AG08395 (cell line): ENCODE measurements at places on chromosomes 7 and 10.

DNA sequence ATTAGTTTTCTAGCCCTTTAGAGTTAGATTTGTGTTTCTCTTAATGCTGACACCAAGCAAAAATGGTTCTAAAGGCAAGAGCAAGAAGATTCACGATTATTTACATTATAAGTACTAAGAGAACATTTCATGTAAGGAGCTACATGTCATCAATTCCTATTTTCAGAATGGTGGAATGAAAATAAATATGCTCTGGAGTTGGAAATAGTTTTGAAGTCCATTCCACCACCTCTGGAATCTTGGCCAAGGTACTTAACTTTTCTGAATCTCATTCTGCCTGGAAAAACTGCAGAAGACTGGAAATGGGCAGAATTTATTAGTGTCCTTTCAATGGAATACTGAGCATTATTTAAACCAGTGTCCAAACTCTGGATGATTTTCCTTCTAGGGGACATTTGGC, 125.1 kb upstream of the RAB11FIP2 start:
- DNase-seq, result no peak

DNA sequence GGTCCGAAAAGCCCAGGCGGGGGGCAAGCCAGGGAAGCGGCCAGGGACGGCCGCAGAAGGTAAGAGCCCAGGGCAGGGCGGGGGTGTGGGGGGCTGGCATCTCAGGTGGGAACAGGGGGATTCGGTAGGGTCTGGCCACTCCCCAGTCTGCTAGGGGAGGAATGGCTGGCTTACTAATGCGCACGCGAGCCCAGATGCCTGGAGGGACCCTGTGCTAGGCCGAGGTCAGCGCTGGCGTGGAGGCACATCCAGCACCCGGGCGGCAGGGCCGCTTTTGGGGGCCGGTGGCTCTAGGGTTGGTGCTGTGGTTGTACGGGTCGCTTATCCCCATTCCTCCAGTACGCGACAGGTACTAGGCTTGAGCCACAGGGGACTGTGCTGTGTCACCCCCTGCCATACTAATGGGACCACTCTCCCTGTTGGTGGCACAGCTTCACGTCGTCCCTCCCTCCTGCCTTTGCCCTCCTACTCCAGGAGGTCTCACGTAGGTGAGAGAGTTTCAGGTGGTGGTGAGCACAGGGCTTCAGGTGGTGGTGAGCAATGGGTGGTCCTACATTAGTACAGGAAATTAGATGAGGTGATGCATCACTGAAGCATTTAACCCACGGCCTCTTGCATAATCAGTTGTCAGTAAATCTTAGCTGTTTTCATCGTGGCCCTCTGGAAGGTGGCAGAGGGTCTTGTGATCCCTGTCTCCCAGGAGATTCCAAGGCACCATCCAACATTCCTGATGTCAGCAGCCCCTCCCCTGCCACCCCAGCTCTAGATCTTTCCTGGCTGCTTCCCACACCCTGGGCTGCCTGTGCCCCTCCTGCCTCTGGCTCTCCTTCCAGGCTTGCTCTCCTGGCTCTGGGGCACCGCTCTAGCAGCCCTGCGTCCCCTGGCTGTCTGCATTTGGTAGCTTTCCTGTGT, 971 bp downstream of the AEBP1 start:
- peak; percentile 75 for DNase-seq

DNA sequence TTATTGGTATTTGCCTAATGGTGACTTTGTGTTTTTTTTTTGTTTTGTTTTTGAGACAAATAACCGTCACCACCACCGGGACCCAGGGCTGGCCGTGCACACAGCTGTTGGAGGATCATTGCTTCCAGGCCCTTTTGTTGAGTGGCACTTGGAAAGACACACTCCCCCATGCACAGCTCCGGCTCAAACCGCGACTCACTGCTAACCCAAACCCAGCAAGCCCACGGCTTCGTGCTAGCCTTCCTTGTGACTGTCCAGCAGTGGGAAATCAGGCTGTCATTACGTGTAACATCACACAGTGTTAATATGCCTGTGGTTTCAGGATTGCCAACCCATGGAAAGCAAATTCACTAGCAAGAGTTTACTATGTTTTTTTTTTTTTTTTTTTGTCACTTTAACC, 17.4 kb downstream of the BNIP3 start:
- DNase-seq, result no peak

GRCh38 chr7:2099048-2099957, 133.4 kb downstream of the MAD1L1 start:
- DNase-seq, result peak; percentile 85

GRCh38 chr10:77455561-77455960, 182.0 kb downstream of the KCNMA1 start:
- no peak for DNase-seq

- peak; percentile 49 for DNase-seq
These were observed 529 bp downstream of the HPS1 start for GRCh38 chr10:98446151-98446660.

DNA sequence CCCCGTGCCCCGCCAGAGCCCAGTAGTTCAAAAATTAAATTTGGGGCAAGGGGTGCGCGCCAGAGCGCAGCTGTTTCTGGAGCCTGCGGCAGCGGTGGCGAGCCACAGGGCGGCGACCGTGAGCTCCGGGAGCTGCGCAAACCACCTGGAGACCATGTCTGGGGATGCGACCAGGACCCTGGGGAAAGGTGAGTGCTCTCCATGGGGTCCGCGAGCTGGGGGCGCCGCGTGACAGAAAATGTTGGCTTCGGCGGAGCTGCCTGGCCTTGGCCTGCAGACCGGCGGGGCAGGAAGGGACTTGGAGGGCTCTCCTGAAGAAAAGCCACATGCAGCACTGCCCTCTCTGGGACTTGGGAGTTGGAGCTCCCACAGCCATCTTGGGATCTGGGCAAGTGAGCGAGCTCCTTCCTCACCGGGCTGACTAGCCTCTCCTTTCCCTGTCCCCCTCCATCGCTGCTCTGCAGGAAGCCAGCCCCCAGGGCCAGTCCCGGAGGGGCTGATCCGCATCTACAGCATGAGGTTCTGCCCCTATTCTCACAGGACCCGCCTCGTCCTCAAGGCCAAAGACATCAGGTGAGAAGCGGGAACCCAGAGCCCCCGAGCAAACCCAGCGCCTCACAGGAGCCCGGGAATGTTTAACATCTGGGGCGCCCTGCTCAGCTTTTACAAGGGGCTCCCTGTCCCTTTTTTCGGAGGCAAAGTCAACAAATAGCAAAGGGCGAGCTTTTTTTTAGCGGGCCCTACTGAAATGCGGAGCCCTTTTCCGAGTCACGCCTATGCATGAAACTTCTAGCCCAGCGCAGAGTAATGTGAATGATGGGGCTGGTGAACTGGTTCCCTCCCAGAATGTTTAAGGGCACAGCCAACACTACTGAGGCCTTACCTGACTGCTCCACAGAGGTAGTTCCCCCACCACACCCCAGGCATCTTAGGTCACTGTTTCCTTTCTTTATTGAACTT, 6.1 kb downstream of the GSTO2 start:
- DNase-seq, result peak; percentile 43

DNA sequence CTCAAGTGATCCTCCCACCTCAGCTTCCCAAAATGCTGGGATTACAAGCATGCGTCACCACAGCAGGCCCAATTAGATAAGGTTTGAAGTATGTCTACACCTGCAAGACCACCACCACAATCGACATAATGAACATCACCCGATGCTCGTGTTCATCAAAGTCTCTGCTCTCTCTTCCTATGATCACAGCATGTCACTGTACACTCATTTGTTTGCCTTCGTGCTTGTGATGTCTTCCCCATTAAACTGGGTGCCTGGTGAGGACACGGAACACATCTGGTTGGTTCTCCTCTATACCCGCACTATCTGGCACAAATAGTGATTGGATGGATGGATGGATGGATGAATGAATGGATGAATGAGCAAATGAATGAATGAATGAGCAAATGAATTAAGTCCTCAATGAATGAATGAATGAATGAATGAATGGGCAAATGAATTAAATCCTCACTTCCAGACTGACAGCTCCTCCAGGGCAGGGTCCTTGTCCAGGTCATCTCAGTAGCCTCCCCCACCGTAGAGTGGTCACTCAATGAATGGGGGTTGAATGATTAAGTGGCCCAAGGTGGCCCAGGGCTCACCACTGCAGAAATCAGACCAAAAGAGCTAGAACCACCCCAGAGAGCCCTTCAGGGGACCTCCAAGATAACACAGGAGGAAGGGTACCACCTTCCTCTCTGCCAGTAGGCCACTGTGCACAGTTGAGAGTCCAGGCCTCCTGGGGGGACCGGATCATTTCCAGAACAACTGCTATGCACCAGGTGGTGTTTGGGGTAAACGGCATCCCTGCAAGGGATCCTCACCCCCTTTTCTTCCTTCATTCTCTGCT, 101.9 kb upstream of the TNRC18 start:
- DNase-seq, result no peak

DNA sequence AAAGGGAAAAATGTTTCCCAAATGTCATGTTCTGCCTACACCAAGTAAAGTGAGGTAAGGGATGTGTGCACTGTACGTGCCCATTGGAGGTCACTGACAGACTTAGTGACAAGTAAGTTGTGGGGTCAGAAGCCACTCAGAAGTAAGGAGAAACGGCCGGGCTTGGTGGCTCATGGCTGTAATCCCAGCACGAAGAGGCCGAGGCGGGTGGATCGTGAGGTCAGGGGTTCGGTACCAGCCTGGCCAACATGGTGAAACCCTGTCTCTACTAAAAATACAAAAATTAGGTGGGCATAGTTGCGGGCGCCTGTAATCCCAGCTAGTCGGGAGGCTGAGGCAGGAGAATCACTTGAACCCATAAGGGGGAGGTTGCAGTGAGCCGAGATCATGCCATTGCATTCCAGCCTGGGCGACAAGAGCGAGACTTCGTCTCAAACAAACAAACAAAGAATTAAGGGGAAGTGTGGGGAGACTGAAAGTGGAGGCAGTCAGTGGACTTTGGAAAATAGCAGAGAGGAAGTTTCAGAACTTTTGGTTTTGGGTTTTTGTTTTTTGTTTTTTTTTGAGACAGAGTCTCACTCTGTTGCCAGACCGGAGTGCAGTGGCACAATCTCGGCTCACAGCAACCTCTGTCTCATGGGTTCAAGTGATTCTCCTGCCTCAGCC, 114.8 kb downstream of the WDFY4 start:
- no peak for DNase-seq

GRCh38 chr7:151623766-151624165, 104.1 kb upstream of the RHEB start:
- no peak for DNase-seq

DNA sequence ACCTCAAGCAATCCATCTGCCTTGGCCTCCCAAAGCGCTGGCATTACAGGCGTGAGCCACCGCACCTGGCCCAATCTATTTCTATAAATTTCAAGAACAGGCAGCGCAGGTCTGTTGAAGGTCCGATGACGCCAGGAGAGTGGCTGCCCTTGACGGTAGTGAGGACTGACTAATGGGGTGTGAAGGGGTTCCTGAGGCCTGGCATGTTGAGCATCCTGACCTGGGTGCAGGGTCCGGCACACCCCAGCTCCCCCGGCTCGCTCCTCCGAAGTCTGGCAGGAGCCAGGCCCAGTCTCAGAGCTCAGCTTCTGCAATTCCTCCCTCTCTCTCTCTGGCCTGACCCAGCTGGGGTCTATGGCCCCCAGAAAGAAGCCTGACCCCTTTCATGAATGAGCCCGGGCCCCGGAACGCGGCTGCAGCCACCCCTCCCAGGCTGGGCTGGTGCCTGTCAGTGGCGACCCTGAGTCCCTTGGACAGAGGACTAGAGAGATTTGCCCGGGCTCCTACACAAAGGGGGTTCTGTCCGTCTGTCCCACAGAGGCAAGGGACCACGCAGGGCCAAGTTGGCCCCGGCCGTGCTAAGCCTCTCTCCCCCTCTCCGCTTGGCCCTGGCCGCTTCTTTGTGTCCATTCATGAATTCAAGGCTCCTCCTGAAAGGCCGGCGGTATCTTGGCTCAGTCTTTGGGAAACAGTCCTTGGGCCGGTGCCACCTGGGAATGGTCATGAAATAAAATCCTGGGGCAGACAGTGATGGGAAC, 18.8 kb downstream of the MMD2 start:
- DNase-seq, result no peak

GRCh38 chr7:151068069-151068773, 8.8 kb downstream of the SLC4A2 start:
- no peak for DNase-seq

DNA sequence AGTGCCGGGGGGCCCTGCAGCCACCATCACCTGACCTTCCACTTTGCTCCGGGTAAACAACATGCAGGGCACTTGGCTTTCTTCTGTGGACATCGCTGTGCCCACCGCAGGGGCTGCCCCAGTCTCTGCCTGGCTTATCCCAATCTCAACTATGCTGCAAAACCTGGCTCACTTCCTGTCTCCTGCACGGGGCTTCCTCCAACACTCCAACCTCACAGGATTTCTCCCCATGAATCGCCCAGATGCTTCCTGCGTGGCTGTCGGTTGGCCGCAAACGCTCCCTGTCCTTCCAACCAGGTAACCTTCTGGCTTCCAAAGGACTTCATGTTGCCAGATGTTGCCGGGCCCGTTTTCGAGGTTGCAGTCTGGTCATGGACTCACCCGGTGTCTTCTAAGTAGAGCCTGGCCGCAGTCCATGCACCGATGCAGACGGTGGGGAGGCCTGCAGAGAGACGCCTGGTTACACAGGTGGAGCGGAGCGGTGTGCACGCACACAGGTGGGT, 109.0 kb downstream of the VIPR2 start:
- no peak for DNase-seq

DNA sequence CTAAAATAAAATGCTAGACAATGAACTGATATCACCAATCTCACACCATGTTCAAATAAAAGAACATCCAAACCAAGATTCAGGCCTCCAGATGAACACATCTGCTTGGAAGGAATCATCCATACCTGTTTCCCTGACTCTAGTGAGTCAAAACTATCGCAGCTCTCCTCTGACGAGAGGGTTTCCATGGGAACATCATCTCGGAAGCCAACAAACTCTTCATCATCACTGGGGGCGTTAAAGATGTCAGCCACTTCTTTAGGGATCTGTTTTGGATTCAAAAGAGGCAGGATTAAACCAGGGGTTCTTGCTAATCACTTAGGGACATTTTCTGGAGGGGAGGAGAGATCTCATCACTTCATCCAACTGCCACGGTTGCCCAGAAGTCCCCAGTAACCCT, 29.1 kb downstream of the CDCA7L start:
- DNase-seq, result no peak

- no peak for DNase-seq
These were observed 28.5 kb upstream of the NUB1 start for GRCh38 chr7:151312831-151313809.

DNA sequence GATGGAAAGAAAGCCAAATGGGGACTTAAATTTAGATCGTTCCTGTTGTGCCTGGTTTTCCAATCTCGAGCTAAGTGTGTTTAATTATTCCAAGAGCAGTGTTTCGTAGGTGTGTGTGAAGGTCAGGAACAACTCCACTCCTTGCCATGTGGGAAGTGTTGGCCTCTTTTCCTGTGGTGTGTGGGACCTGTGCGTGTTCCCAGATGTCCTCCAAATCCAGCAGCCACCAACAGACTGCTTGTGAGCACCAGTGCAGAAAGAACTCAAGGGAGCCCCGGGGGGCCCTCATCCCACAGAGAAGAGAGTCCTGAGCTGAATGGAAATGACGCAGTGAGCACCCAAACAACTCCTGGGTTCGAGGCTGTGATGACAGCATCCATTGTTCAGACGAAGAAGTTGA, 227.7 kb downstream of the TMEM178B start:
- DNase-seq, result no peak

DNA sequence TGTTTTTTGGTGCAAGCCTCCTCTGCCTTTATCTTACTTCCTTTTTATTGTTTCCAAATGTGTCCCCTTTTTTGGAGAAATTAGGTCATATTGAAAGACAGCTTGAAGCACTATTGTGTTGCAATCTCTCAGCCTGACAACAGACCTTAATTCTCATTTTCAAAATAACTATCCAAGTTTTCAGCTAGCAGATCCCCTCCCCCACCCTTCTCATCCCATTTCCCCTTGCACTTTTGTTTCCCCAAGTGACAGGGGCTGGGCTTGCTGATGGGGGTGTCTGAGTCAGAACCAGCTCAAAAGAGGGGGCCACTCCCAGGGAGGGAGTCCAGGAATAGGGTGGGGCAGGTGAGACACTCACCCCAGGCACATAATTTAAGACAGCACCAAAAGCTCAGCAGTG, 75.3 kb downstream of the MKI67 start:
- no peak for DNase-seq
